Memory B cell (primary cell): ENCODE measurements at places on chromosomes 1 and 21.

DNA sequence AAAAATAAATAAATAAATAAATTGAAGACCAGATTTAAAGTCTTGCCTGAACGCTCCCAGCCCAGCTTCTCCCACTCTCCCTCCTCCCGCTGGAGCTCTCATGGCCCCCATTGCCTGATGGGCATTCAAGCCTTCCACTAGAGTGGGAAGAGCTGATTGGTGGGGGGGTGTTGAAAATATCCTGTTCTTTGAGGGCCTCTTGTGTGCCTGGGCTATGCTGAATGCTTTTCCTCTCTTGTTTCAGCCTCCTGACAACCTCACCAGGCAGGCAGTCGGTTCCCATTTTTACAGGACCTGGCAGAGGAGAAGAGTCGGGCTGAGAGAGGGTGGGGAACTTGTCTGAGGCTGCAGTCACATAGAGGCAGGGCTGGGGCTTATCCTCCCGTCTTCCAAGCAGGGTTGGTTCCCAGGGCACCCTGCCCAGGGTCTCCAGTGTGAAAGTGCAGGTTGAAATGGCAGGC is 59.2 kb upstream of the SSBP3 start:
- no peak for DNase-seq

- DNase-seq = no peak
These were observed 358 bp downstream of the TSPAN2 start for GRCh38 chr1:115088871-115089419.

- DNase-seq = no peak
These were observed 9.8 kb upstream of the CELSR2 start for GRCh38 chr1:109239409-109240068.

GRCh38 chr21:28200726-28201125 is 792.0 kb downstream of the LTN1 start:
- no peak for DNase-seq

- DNase-seq = no peak
These were observed 576.2 kb downstream of the PTPRU start for GRCh38 chr1:29812408-29813135.

DNA sequence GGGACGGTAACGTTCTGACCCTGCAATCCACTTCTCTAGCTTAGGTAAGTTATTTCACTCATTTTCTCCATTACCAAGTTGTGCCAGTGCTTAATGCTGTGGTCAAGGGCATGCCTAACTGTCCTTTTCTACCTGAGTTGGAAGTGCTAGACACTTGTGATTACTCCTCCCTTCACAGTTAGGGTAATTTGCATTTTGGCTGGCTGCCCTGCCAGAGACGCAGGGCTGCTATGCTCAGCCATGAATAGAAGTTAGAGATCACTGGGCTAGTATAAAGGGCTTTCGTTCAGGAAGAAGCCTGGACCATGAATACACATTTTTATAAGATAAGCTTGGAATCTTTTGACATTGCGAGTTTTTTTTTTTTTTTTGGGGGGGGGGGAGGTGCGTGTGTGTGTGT is 633.2 kb upstream of the NEGR1 start:
- no peak for DNase-seq

- DNase-seq = no peak
These were observed 7.4 kb upstream of the ASCL5 start for GRCh38 chr1:201134405-201134804.

DNA sequence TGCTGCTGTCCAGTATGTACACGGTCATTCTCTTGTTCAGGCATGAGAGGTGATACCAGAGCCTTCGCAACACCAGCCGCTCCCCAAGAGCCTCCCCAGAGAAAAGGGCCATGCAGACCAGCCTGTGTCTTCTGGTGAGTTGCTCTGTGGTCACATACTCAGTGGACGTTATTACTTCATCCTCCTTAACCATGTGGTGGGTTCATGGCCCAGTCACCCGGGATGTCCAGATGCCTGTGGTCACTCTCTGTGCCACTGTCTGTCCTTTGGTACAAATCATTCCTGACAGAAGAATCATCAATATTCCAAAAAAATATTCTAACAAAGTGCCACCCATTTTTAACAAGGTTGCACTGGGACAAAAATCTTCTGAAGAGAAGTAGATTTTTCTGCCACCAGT is 8.8 kb upstream of the ZNF124 start:
- DNase-seq = no peak

DNA sequence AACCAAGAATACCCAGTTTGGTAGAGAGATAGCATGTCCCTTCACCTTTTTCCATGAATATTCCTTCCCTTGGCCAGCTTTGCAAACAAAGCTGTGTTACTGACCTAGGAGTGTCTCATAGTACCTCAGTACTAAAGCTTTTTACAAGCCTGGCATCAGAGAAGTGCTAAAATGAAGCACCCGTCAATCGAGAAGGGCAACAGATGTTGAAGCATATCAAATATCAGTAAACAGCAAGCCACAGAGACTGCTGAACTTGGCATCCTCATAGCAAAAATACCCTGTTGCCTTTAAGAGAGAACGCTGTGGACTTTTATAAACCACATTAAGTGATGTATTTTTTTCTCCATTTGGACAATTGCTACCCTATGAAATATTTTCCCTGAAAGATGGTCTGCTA is 128.6 kb upstream of the HOOK1 start:
- DNase-seq = no peak

- DNase-seq = no peak
These were observed 15.9 kb upstream of the PLCH2 start for GRCh38 chr1:2460203-2460602.

DNA sequence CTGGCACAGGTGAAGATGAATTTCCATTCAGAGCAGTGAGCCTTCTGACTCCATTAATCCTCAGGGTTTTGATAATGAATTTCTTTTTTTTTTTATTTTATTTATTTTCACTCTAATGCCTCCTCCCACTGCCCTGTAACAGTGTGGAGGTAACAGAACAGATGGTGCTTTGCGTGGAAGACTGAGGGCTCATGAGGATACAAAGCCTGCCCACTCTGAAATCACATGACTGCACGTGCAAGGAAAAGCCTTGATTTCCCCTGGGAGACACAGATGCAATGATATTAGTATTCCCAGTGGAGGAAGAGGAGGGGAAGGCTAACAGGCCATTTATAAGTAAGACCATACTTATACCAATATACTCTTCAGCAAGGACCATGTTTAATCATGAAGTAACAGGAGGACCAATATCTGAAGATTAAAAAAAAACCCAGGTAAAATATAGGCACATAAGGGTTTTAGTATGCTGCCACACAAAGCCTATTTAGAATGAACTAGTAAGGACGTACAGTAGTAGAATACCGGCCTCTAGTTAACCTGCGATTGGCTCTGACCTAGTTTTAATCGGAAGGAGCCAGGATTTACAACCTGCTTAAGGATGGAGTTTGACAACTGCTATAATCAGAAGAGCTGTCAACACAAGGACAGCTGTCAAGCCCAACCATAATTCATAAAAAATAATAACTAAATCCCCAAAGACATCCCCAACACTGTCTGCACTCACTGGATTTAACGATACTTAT is 69.6 kb downstream of the LHX4 start:
- DNase-seq = no peak
